ENCODE measurements at places on chromosomes 1 and 21.

DNA sequence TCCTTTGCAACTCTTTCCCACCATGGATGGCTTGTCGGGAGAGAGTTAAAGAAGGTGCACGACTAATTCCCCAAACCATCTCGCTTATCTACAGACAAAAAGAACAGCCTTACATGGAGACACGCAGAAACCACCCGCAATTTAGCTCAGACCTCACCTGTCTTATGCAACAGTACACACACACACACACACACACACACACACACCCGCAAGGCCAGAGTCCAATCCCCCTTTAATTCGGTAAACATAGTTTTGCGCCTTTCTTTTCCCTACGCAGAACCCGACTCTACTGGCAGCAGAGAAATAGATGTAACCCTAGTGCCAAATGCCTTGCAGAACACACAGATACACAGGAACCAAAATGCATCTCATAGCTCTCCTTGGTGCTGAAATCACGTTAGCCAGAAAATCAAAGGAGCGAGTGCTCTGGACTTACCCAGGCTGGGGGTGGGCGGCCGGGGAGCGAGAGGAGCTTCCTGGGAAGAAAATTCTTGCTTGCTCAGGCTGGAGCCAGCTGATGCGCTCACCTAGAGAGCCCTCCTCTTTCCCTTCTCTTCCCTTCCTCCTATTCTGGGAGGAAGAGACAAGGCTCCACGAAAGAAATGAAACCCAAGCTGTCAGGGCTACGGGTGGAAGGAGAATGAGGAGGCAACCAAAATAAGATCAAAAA, 470 bp downstream of the TNR start:
- DNase-seq: no peak

GRCh38 chr1:83053446-83053845, 945.5 kb downstream of the TTLL7 start:
- DNase-seq: no peak

- DNase-seq: no peak
Measured at GRCh38 chr21:27704567-27705166, 737.8 kb upstream of the ADAMTS5 start.

DNA sequence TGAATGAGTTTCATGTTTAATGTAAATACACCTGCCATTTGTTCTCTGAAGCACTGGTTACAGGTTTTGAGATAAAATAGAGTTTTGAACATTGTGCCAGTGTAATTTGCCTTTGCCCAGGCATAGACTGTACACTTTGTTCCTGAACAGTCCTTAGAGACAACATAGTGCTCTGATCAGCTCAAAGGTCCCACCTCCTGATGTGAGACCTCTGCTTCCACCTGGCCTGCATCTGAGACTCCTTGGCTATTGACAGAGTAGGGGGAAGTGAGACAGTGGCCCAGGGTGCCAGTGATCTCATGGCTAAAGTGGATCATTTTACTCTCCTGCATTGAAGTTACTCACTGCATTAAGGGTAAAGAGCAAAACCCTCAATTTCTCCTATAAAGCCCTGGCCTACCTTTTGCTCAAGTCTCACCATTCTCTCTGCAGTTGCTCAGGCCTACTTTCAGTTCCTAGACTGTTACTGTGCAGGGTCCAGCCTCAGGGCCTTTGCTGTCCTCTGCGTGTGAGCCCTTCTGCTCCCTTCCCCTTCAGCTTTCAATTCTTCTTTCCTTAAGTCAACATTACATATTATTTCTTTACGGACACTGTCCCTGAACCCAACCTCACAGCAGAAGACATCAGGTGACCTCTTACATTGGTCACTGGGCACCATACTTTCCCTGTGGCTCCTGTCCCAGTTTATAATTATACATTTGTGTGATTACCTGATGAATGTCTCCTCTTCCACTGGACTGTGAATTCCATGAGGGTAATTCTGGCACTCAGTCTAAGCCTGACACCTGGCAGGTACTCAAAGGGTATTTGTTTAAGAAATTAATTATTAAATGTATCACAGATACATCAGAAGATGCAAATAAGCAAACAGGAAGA, 142.9 kb downstream of the ROR1 start:
- no peak for DNase-seq

GRCh38 chr1:197342044-197342565, 74.1 kb downstream of the CRB1 start:
- DNase-seq: no peak

DNA sequence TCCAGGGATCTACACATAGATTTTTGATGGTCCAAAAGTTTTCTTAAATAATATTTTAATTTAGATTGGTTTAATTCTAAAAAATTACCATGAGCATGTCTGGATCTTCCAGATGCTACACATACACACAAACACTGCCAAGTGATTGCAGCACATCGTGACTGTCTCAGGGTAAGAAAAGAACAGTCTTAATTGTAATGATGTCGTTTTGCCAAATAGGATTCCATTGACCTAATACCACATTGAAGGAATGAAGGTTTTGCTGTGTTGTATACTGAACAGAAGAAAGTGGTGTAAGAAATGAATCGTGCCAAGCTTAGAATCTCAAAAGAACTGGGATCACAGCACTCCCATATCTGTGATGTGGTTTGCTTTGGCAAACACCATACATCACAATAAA, 633.3 kb upstream of the CAMK1G start:
- no peak for DNase-seq

GRCh38 chr1:12249181-12249580, 19.4 kb downstream of the VPS13D start:
- DNase-seq: no peak

DNA sequence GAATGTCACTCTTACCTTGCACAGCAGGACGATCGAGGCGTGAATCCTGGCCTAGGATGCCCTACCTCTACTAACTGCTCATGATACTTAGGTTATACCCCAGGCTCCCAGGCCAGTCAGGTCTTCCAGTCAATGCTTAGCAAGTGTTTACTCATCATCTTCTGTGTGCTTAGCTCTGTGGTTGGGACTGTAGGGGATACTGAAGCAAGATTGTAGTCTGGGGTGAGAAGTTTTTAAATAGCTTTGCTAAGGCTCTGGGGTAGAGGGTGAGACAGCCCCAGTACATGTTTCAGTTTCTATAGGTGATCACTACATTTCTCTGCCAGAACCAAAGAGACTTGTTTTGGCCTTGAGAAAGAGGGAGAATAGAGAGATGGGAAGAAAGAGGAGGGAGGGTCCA, 250.8 kb upstream of the KIAA0040 start:
- no peak for DNase-seq

GRCh38 chr21:42195378-42196031, 23.4 kb upstream of the ABCG1 start:
- DNase-seq: peak; percentile 40

GRCh38 chr1:62530516-62531154, 66.7 kb upstream of the ANGPTL3 start:
- peak; percentile 1 for DNase-seq

DNA sequence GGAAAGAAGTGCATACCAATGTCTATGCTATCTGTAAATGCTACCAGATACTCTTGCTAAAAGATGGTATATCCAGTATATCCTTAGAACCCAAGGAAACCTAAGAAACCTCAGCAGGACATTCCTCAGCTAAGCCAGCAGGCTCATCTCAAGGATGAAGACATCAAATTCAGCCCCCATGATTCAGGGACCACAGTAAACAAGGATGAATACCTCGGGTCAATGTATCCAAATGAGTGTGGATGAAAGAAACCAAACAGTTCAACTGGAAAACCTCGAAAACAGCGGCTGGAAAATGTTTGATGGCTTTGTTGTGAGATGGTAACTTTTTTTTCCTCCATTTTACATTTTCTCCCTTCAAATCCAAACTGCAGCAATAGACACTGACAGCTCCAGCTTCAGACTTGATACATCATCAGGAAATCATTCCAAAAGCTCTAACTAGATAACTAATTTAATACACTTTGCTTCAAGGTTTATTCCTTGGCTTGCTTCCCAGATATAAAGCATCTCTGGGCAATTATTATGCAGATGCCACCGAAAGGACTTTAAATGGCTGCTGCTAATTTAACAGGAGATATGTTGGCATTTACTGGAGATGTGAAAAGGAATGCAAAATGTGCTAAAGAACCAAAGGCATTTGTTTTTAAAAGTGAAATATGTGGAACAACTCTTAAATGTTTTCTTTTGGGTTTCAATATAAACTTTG, 73.6 kb downstream of the SMYD2 start:
- DNase-seq: no peak

GRCh38 chr1:58089898-58090534, 456.5 kb downstream of the OMA1 start:
- DNase-seq: no peak

- no peak for DNase-seq
Measured at GRCh38 chr1:200891774-200892157, 2.9 kb upstream of the INAVA start.

All from CD4-positive, alpha-beta T cell treated with Interleukin-1 beta for 1 hour (primary cell).